Globus pallidus (tissue), 1 donor: ENCODE measurements at places on chromosomes 13 and 19.

DNA sequence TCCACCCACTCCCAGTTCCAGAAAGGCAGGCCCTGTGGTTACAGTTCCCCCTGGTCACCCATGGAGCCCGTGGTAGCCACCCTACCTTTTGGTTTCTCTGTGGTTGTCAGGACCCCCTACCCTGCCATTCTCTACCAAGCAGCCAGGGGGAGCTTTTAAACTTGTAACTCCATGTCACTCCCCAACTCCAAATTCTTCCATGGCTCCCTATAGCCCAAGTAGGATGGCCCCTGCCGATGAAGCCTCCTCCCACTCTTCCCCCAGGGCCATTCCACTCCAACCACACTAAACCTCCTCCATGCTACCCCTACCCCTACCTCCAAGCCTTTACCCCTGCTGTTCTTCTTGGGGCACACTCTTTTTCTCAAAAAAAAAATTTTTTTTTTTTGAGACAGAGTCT, 2.2 kb downstream of the S1PR2 start:
- no peak for DNase-seq

GRCh38 chr19:32324631-32325285, 20.7 kb upstream of the ZNF507 start:
- DNase-seq, result peak; percentile 31

GRCh38 chr13:53254500-53254899, 225.9 kb downstream of the OLFM4 start:
- DNase-seq, result no peak

GRCh38 chr19:6772028-6772865, at the start of gene VAV1:
TSS of gene VAV1 (plus strand) at chr19:6772708. CDS start at chr19:6772808, 100 bp downstream.
- peak; percentile 48 for DNase-seq

DNA sequence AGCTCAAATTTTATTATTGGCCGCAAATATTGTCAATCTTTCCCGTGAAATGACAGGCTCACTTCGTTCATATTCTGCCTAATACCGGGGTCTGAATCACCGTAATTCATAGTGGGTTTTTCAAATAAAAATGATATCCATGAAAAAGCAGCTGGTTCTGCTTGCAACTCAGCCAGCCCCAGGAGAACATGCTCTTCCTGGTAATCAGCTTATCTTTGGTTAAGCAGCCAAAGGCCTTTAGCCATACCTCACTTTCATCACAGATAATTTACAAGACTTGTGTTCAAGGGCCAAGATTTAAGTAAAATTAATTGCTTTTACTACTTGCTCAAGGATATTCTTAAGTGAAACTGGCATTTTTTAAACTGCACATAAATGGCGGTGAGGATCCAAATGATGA, 22.5 kb downstream of the RNASEH2B start:
- DNase-seq, result no peak

GRCh38 chr13:76813000-76813691, 73.1 kb downstream of the KCTD12 start:
- no peak for DNase-seq

- no peak for DNase-seq
Measured at GRCh38 chr19:55410168-55410567, 2.6 kb upstream of the UBE2S start.

DNA sequence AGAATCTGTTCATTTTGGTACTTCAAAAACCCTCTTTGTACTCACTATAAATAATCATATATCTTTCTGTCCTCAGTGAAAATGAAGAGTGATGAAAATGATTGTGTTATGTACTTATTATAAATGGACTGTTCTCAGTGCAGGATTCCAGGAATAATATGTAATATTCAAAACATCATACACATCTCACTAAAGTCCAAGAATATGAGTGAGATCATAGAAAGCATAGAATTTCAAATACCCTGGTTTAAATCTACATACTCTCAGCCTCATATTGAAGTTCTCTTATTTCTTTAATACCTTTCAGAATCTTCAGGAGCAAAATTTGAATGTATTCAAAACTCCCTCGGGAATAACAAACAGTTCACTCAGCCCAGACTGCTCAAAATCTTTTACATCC, 868.0 kb downstream of the SLITRK6 start:
- no peak for DNase-seq

DNA sequence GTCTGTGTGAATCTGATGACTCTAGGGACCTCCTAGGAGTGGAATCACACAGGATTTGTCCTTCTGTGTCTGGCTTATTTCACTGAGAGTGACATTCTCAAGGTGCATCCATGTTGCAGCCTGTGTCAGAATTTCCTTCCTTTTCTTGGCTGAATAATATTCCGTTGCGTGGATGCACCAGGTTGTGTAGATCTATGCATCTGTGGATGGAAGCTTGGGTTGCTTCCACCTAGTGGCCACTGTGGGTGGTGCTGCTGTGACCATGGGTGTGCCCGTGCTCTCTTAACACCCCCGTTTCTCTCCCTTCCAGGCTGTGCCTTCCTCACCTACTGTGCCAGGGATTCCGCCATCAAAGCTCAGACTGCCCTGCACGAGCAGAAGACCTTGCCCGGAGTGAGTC, 26.2 kb downstream of the CELF5 start:
- no peak for DNase-seq

GRCh38 chr13:29418026-29418425, 177.5 kb downstream of the SLC7A1 start:
- DNase-seq, result no peak

DNA sequence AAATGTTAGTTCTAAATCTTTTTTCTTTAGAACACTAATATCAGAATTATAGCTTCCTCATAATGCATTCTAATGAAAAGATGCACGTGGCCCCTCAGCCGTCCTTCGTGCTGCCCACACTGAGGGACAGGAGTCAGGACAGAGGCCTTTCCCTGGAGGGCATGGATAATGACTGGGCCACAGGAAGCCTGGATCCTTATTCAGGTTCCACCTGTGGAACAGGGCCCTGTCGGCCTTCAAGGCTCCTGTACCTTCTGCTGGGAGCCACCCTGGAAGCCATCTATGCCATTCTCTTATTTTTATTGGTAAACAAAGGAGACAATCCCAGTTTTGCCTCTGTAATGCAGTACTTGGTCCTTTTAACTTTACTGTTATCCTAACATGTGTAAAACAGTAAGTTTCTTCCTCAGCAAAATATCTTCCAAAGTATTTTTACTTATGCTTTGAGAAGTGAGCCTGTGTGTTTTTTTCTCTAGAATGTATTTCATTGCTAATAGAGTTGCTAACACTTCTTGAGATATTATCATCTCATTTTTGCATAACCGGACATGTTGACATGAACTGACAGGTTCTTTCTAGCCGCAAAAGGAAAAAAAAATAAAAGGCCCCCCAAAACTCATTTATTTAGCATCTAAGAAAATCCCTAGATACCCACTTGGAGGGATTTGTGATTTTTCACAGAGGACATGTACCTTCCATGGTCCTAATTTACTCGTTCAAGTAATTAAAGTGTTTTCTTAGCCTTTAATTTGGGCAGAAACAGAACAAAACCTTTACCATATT, 6.0 kb downstream of the GPR183 start:
- no peak for DNase-seq

GRCh38 chr13:66462187-66462586, 767.9 kb downstream of the PCDH9 start:
- no peak for DNase-seq

GRCh38 chr19:42252365-42253244, 2.3 kb downstream of the ERF start:
- peak; percentile 95 for DNase-seq

DNA sequence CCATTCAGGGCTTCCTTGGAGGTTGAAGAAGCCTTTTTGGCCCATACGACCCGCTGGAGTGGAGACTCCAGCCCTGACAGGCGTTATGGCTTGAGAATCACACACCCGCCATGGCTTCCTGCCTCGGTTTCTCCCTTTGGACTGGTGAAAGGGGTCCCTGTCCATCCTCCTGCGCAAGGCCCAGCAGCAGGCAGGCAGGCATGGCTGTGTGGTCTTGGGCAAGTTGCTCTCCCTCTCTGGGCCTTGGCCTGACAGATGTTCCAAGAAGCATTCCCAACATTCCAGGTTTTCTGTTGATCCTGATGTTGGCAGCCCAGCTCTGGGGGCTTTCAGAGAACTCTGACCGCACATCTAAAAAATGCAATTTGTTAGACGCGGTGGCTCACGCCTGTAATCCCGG, 8.1 kb downstream of the PTPRS start:
- DNase-seq, result no peak

DNA sequence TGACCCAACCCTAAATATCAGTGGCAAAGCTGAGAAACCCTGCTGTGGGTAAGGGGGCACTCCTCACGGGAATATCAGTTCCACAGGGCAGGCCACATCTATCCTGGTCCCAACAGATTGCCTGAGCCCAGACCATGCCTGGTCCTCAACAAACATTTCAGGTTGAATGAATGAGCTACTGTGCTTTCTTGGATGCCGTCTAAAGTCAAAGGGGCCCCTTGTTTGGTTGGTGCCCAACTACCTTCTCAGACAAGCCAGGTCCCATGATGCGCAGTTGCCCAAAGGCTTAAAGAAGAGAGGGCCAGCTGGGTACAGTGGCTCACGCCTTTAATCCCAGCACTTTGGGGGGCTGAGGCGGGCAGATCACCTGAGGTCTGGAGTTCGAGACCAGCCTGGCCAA, 2.4 kb downstream of the DPP9 start:
- no peak for DNase-seq
